ENCODE measurements at places on chromosomes 5 and 9. TPM values are rescaled to one million over a fixed set of nuclear protein-coding genes. Genes with fewer than 3 reads are reported as not detected.

GRCh38 chr5:112483704-112484103 is 64.6 kb upstream of the EPB41L4A start:
- DNase-seq, result no peak

GRCh38 chr5:77157732-77158532 is 52.5 kb upstream of the PDE8B start:
- DNase-seq, result no peak

DNA sequence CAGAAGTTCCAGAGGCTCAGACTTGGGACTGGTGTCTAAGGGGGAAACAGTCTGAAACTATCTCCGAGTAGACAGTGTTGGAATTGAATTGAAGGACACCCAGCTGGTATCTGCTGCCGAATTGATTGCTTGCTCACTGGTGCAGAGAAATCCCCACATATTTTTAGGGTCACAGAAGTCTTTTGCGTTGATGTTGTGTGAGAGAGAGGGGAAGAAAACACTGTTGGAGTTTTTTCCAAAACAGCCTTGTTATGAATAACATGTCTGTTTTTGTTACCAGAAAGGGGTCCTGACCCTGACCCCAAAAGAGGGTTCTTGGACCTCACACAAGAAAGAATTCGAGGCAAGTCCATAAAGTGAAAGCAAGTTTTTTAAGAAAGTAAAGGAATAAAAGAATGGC is 81.3 kb downstream of the ALDH7A1 start:
- no peak for DNase-seq

- DNase-seq, result no peak
Measured at GRCh38 chr5:159057996-159058395, 41.7 kb downstream of the EBF1 start.

DNA sequence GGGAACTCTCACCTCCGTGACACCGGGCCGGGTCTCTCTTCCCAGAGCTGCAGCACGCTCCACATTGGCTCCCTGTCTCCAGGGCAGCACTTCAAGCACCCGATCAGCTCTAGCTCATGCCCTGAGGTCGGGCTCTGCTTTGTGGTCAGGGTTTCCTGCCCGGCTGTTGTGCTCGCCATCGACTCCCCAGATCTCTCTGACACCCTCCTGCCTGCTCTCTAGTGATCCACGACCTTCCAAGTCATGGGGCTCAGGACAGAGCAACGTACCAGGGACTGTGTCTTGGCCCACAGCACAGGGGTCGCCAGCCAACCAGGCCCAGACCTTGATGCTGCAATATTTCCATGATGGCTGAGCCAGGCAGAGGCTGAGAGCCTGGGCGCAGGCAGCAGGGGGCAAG is 45.1 kb downstream of the PRRT1B start:
- DNase-seq, result no peak

DNA sequence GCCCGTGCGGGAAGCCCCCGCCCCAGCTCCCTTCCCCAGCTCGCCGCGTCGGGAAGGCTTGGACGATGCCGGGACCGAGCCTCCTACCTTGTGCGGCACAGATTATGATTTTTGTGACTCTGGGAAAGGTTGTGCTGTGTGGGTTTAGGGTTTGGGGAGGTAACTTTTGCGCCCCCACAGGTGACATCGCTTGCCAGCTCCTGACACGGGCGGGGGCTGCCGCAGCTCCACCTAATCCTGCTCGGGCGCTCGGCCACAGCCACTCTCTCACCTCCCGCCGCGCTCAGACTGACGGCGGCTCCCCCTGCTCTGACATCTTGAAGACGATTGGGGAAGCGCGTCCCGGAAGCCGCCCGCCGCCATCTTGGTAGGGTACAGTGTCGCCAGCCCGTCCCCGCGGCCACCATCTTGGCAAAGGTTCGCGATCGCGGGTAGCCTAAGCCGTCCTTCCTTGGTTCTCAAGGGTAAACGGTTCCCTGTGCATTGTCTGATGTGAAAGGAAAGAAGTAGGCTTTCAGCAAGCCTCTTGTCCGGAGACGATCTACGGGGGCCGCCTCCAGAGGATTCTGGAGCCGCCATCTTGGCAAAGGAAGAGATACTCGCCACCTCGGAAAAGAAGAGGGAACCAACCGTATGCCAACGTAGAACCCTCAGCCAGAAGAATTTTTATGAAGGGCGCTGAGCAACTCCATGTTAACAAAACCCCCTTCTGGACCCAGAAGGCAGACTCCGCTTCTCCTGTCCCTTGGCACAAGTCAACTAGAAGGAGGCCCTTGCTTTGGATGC is 1.8 kb upstream of the NR3C1 start:
- DNase-seq, result peak; percentile 90

- no peak for DNase-seq
Measured at GRCh38 chr5:117262572-117263131, 688.0 kb upstream of the SEMA6A start.

- DNase-seq, result no peak
Measured at GRCh38 chr9:71357346-71357745, 235.9 kb upstream of the TRPM3 start.

DNA sequence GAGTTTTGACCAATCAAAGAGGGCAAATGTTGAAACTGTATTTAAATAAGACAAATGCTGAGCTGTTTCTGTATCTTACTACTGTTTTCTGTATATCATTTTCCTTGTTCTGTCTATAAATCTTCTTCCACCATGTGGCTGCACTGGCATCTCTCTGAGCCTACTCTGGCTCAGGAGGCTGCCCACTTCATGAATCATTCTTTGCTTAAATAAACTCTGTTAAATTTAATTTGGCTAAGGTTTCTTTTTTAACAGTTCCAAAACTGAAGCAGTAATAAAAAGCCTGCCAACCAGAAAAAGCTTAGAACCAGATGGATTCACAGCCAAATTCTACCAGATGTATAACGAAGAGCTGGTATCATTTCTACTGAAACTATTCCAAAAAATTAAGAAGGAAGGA is 40.2 kb upstream of the TAS2R1 start:
- no peak for DNase-seq

DNA sequence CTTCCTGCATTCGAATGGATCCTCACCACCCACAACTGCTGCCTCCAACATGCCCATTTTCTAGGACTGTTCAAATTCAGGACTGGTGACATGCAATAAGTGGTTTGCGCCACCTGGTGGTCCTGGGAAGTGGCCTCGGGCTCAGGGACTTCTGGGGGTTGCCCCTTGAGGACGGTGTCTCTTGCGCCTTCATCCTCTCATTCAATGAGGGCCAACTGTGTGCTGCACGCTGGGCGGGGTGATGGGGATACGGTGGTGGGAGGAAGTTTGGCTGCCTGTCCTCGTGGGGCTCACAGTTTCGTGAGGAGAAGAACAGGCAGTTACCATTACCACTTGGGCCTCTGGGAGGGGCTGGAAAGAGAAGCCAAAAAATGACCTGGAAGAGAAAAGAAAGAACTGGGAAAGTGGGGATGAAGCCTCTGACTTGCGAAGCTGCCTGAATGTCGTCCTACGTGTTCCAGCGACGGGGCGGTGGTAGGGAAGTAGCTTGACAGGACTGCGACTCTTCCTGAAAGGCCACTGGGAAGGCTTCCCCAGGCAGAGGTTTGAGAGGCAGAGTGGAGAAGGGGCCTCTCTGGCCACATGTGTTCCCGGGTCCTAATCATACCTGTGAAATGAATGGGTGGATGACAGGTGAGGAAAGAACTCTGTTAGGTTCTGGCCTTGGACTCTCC is 49.0 kb downstream of the PSD2 start:
- peak; percentile 23 for DNase-seq

GRCh38 chr5:157839157-157839795 is 19.7 kb downstream of the CLINT1 start:
- no peak for DNase-seq

DNA sequence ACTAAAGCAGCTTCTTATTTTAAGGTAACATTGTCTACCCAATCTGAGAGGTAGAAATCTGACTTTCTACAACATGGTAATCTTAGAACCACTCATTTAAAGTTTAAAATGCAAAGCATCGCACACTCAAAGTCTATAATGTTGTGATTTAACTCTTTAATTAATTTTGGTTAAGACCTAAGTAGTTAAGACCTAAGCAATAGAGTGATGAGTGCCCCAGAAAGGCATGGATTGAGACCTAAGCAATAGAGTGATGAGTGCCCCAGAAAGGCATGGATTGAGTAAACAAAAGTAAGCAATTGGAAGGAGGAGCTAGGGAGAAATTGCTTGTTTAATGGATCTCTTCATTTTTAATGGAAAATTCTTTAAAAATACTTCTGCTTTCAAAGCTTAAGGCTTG is 86.8 kb downstream of the NLN start:
- DNase-seq, result no peak

DNA sequence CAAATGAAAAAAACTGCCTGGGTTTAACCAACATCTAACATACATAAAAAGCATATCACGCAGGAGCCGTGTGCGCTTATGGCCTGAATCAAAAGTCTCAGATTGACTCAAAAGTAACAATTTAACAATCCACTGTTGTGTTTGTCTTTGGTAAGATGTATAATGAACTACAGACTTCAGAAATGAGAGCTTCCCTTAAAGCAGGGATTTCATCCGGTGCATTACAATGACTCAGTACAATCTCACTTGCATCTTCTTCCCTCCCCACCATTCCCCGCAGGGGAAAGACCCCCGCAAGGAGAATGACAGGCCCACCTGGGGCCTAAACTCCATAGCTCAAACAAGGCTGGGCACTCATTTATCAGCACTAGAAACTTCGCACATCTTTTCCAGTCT is 1.4 kb downstream of the ZFR start:
- no peak for DNase-seq

GRCh38 chr5:141941307-141941706 is 16.7 kb downstream of the PCDH12 start:
- no peak for DNase-seq

DNA sequence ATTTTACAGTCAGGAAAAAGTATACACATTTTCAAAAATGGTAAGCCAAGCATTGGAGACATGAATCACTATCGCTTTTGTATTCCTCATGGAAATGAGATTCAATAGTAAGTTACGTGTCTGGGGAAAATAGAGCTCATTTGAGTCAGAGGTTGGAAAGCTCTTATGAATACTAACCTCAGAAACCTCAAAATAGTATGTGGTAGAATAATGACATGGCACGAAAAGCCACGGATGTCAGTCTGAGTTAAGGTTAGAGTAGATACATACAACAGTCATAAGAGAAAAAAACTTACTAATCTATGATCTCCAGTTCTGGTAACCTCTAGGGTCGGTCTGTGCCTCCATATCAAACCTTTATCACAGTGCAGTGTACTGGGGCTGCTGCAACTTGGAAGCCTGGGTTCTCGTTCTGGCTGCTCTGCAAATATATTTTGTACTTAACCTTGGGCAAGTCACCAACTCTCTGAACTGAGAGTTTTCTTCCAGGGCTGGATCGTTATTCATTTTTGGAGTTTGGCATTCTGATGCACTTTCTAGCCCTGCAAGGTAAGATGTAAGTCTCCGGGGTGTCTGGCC is 31.8 kb downstream of the MAP1B start:
- no peak for DNase-seq

GRCh38 chr5:132865668-132866341 is 464 bp downstream of the GDF9 start:
- no peak for DNase-seq

DNA sequence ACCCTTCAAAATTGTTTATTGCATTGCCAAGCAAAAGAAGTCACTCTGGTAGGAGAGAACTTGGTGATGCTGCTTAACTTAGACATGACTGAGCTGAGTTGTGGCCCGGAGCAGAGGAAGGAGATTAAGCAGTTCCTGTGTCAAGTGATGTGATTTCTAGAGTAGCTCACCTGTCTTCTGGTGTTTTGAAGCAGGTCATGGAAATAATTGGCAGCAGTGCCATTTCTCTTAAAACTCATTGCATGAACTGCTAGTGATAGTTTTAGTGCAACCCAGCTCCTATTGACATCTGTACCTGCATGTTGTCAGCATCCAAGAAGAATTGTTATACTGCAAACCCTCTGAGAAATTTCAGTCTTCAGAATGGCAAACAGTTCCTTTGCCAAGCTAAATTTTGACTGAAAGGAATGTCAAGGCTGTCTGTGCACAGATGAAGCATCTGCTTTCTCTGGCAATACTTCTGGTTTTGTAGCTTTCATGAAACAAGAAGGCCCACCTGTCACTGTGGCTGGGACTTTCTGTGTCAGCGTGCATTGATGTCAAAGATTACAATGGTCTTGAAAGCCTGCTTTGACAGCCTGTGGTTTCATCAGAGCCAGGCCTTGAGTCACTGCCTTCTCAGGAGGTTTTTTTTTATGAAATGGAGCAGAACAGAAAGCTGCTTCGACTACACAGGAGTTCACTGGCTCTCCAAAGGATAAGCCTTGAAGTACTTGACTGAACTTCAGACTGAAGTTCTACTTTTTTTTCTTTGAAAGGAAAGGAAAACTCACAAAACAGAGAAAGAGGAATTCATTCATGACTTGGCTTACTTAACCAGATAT is 90.6 kb downstream of the RALGPS1 start:
- peak; percentile 17 for DNase-seq

GRCh38 chr5:64811050-64811640 is 42.4 kb downstream of the CWC27 start:
- DNase-seq, result peak; percentile 29

- no peak for DNase-seq
Measured at GRCh38 chr9:132910376-132910775, 31.7 kb downstream of the SPACA9 start.

- no peak for DNase-seq
Measured at GRCh38 chr5:88887342-88887741, 4.4 kb upstream of the MEF2C start.

DNA sequence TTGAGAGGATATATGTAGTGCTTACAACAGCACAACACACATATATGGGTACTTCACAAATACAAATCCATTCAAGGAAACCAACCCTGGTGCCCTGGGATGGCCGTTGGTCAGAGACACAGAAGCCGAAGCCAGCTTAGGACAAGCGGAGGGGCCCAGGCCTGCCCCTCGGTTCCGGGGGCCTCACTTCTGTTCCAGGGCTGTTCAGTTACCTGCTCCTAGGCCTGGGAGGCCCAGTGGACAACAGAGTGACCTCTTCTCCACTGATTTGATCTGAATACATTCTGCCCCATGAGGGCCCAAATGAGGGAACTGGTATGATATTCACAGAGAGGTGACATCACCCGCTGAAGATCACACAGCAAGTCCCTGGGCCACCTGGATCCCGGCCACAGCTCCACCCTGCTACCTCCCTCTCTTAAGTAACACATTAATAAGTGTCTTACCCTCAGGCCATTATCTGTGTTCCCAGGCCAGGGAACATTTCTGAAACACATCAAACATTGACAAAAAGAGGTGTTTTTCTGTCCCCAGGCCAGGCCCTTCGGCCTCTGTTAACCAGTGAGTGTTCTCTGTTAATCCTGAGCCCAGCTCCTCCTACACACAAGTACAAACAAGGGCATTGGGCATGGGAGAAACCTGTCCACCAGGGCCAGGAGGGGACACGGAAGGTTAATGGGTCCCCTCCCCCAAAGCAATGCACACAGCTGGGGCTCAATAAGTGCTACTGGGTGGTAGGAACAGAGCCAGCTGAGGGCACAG is 4.5 kb upstream of the GRHPR start:
- no peak for DNase-seq

Gene OSMR
- polyA plus RNA-seq, result 5.9 TPM

Gene PKD2L2
- 0.15 TPM for polyA plus RNA-seq

Gene NAIP
- polyA plus RNA-seq, result 29.3 TPM

Gene PGM5
- polyA plus RNA-seq, result 26.4 TPM

Gene SIMC1
- 14.7 TPM for polyA plus RNA-seq

Gene CD14
- 13.2 TPM for polyA plus RNA-seq

Gene GABRA6
- not detected for polyA plus RNA-seq

Gene CLIC3
- polyA plus RNA-seq, result 3.6 TPM

Gene SH2D3C
- polyA plus RNA-seq, result 7.4 TPM

Gene SPINK4
- polyA plus RNA-seq, result 82.4 TPM

Gene ZNF354B
- 31.0 TPM for polyA plus RNA-seq
